Brain (organoid and tissue), 16 donors: ENCODE measurements at places on chromosomes 7 and 10.

GRCh38 chr7:889391-889790, 13.0 kb downstream of the GET4 start:
- DNase-seq: no peak

DNA sequence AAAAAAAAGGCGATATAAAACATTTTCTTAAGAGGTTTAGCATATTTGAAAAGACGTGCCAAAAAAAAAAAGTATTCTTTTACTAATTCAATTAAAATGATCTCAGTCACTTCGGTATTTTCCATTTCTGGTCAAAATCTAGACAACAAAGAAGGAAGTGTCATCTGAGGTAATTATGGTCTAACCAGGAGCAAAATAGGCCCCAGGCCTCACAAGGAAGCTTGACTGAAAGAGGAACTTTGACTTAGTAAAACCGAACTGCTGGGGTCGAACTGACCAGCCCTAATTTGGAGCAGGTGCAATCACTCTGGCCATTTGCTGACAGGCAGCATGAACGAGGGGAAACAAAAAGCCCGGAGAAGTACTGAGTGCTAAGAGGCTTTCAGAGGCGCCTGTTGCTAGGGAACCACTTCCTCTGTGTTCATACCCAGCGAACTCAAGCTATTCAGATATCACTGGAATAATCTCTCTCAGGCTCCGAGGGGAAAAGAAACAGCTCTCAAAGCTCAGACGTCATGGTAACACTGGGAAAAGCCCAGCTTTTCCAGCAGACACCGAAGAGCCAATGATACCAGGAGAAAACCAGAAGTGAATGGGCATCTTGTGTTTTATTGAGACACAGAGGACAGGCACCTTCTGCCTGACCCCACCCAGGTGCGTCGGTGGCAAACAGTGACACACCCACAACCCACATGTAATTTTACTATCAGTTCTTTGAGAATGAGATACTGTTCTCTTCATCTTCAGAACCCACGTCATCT, 126.5 kb downstream of the FAM107B start:
- peak; percentile 97 for DNase-seq

- DNase-seq: no peak
Observed at GRCh38 chr7:4748231-4748681, 27.2 kb upstream of the AP5Z1 start.

DNA sequence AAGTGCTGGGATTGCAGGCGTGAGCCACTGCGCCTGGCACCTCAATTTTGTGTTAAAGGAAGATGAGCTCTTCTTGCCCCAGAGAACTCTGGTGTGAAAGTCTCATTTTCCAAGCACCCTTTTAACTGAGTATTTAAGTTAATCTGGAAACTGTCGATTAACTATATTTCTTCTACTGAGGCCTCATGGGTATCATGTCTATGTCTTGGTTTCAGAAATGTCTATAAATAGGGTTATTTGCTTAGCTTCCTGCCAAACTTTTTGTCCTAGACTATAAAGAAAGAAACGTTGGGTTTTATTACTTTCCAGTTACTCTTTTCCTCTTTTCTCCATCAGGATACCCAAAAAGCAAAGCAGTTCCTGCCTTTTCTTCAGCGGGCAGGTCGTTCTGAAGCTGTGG, 102.4 kb downstream of the LRRC4 start:
- DNase-seq: no peak

DNA sequence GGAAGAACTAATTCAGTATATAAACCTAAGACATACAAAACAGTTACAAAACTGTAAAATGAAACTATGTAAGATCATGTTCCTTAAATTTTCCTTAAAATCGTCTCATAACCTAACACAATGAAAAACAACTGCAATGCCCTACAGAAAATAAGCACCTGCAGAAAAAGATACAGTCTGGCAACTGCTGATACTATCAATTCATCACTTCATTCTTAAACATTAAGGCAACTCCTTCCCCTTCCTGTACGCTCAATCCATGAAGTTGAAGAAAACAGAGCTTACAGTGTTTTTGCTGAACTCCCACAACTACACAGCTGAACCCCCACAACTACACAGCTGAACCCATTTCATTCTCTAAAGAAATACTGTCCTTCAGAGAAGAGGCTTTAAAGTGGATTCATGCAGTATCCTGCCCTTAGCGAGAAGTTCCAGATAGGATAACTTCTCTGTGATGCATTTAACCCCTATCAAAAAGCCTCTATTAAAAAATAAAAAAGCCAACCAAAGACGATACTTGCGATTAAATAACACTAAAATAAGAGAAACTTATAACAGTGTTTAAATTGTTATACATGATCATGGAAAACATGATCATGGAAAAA, 50.0 kb downstream of the JMJD1C start:
- peak; percentile 28 for DNase-seq

DNA sequence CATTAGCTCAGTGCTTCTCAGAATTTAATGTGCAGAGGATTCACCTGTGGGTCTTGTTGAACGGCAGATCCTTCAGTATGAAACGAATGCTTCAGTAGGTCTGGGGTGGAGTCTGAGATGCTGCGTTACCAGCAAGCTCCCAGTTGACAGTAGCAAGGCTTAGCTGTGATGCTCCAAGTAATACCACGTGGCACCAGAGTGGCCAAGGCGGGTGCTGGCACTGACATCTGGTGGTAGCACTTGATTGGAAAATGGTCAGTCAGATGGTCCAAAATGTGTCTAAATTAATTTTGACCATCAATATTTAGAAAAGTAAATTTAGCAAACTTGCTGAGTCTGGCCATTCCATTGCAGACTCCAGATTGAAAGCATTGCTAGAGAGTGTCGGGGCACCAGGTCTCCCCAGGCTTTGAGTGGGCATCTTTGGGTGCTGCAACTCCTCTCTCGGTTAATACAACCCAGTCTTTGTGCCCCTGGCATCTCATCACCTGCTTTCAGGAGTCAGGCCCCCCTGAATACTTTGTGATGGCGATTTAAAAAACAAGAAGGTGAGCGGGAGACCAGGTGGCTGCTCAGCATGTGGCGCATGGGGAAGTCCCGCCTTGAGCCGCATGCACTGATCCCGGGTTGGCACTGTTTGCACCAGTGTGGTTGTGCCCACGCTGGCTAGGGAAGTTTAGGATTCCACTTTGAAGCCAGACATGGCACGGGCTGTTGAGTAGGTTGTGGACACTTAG, 130.1 kb downstream of the NT5C2 start:
- DNase-seq: peak; percentile 43

GRCh38 chr10:11927746-11928145, 104.6 kb downstream of the PROSER2 start:
- no peak for DNase-seq

DNA sequence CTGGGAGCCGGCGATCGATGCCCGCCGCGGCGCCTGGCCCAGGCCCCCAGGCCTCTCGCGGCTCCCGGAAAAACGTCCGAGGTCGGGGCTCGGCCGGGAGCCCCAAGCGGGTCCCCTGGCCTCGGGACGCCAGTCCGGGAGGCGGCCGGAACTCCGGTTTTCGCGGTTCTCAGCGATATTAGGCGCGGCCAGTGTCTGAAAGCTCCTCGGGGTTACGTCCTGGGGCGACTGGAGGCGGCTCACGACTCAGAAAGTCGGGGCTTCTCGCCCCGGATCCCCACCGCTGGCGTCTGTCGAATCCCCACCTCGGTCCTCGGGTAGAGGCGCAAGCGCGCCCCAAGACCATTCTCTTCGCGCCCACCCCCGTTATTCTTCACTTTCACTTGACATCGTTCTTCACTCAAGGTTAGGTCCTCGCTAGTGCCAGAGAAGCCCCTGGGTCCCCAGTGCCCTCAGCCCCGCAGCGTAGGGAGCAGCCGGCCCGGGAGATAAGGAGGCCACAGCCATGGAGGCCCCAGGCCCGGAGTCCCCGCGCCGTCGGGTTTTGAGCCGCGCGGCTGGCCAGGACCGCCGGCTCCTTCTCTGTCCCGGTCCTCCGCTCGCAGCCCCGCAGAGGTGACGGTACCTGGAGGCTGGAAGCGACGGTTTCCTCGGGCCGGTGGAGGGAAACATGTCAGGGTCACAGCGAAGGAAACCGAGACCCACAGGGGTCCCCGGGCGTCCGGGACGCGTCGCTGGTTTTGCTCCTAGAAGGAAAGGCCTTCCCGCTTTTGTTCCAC, 35.2 kb upstream of the EBLN1 start:
- DNase-seq: peak; percentile 56

DNA sequence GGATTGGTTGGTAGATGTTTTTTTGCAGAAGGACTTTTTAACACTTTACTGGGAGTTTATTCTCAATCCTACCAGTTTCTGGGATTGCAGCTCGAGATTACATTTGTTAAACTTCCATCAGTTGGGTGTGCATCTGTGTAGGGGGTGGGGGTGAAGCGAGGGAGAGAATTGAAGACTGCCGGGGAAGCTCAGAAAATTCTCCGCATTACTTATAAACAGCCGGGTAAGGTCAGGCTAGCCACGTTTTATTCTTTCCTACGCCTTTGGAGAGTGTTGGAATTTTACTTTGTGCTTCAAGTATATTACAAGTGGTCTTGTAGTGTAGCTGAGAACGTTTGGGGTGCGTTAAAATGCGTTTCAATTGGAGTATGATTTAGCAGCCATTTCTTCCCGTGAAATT, 1.1 kb downstream of the PALS2 start:
- no peak for DNase-seq

DNA sequence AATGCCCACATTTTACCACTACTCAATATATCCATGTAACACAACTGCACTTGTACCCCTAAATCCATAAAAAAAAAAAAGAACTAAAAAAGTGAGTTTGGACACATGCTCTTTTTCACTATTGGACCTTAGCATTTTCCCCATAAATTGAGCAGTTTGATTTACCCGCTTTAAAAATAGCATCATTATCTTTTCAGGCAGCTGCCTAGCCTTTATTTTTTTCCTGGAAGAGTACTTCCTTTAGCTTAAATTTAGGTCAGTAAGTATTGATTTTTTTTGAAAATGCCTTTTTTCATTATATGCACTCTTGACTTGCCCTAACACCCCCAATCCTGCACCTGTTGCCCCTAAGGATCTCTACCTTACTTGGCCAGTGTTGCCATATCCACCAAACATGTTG, 5.3 kb upstream of the NT5C3A start:
- no peak for DNase-seq

- DNase-seq: no peak
Observed at GRCh38 chr7:155471718-155472117, 13.8 kb downstream of the EN2 start.

- no peak for DNase-seq
Observed at GRCh38 chr10:90168244-90168643, 466.9 kb downstream of the KIF20B start.

- no peak for DNase-seq
Observed at GRCh38 chr7:4218481-4218880, 463.6 kb upstream of the FOXK1 start.
